ENCODE measurements at places on chromosomes 16 and 17.

GRCh38 chr16:11824362-11824761, 27.0 kb downstream of the RSL1D1 start:
- no peak for DNase-seq

GRCh38 chr16:51167170-51167895, 16.3 kb upstream of the SALL1 start:
- no peak for DNase-seq

GRCh38 chr17:78986649-78987328, 7.1 kb upstream of the LGALS3BP start:
- DNase-seq, result no peak

- peak; percentile 46 for DNase-seq
Observed at GRCh38 chr17:67377488-67378453, 690 bp downstream of the PITPNC1 start.

- DNase-seq, result no peak
Observed at GRCh38 chr17:47810200-47810821, 11.3 kb downstream of the OSBPL7 start.

DNA sequence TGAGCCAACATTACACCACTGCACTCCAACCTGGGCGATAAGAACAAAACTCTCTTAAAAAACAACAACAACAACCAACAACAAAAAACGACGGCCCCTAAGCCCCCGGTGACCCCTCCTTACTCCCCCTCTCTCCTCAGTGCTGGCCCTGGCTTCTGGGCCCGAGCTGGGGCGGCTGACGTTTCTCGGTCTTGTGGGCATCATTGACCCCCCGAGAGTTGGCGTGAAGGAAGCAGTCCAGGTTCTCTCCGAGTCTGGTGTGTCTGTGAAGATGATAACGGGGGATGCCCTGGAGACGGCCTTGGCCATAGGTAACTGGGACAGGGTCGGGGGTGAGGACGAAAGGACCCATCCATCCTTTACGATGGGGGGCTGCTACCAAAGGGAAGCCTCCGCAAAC, 52.7 kb downstream of the MEAK7 start:
- DNase-seq, result no peak

- DNase-seq, result no peak
Observed at GRCh38 chr17:76539631-76540271, at the start of gene PRCD. TSS of gene PRCD (plus strand) at chr17:76540044. CDS start at chr17:76540142, 98 bp downstream.

- no peak for DNase-seq
Observed at GRCh38 chr17:1611715-1612114, 16.9 kb downstream of the SLC43A2 start.

GRCh38 chr16:27202923-27203506, 311 bp upstream of the KDM8 start:
- no peak for DNase-seq

DNA sequence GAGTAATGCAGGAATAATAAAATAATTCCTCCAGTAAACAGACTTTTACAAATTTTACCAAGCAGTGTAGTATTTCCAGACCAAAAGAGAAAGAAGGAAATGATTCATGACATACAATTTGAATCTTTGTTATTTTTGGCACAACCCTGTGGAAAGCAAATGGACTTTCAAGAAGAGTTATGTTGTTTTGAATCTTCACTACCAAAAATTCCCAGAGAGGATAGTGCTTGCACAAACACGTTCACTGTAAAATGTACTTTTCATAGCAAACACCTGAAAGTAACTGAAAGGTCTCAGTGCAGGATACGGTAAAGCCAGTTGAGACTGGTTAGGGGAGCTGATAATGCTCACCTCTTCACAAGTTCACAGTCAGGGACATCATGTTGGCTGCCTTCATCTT, 107.1 kb downstream of the USP22 start:
- DNase-seq, result no peak

DNA sequence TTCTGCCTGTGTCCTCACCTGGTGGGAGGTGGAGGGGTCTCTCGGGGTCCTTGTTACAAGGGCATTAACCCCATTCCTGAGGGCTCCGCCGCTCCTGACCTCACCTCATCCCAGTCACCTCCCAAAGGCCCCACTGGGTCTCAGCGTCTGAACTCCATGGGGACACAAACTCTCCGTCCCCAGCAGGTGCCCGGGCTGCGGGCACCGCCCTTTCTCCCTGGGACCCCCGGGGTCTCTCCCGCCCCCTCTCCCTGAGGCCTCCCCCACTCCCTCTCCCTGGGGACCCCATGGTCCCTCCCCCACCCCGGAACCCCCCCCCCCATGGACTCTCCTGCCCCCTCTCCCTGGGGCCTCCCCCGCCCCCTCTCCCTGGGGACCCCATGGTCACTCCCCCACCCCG, 24.8 kb downstream of the CACNA1H start:
- DNase-seq, result no peak

DNA sequence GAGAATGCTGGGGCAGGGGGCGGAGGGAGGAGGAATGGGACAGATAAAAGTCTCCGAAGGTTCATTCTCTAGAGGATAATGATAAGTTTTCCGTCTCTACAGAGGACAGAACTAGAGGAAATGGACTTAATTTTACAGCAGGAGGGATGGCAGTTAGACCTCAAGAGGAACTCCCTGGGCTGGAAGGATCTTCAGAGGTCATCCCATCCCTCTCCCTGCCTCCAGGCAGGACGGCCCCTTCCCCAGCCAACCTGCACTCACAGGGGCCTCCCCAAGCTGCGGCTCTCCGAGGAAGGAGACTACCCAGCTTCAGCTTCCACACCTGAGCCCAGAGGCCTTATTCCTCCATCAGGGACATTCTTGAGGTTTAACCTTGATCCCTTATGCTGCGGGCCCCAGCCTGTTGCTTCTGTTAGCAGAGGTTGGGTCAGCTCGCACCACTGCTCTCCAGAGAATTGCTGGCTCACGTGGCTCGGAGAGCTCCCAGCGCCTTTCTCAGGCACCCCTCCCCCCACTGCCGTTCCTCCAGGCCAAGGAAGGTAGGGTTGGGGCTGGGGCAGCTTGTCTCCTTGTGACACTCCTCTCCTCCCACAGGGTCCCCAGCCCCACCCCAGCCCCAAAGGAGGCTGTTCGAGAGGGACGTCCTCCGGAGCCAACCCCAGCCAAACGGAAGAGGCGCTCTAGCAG, 8.5 kb downstream of the ELOB start:
- DNase-seq, result no peak

Measured in activated T-helper 1 cell treated with anti-CD3 and anti-CD28 coated beads, Interleukin-12 subunit alpha, Interleukin-12 subunit beta, Interleukin-2, Interleukin-4 antibody, amounts not matched to agents 30 ng/mL and 10 ng/mL and 1 ng/mL, durations not matched to agents 14 hours and 24 hours and 36 hours (primary cell).